Tibial nerve (tissue), 4 donors: ENCODE measurements at places on chromosomes 5 and 9. TPM values are rescaled to one million over a fixed set of nuclear protein-coding genes. Genes with fewer than 3 reads are reported as not detected.

DNA sequence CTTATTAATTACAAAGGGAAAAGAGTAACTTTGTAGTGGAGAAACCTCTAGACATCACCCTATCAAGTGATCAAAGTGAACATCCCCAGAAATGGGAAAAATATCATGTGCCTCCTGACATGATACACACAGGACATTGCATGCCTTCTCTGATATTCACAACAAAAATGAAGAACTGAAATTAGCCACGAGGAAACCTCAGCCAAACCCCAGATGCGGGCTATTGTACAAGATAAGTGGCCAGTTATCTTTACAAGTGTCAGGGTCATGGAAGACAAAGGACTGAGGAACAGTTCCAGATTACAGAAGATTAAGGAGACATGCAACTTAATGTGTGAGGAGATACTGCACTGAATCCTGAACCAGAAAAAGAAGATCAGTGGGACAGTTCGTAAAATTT is 23.8 kb upstream of the NPM1 start:
- H3K27me3 ChIP-seq = no peaks in the 10 kb centered on the region
- no peaks in the 10 kb centered on the region for H3K36me3 ChIP-seq
- no peaks in the 10 kb centered on the region for H3K4me1 ChIP-seq
- DNase-seq = no peak

DNA sequence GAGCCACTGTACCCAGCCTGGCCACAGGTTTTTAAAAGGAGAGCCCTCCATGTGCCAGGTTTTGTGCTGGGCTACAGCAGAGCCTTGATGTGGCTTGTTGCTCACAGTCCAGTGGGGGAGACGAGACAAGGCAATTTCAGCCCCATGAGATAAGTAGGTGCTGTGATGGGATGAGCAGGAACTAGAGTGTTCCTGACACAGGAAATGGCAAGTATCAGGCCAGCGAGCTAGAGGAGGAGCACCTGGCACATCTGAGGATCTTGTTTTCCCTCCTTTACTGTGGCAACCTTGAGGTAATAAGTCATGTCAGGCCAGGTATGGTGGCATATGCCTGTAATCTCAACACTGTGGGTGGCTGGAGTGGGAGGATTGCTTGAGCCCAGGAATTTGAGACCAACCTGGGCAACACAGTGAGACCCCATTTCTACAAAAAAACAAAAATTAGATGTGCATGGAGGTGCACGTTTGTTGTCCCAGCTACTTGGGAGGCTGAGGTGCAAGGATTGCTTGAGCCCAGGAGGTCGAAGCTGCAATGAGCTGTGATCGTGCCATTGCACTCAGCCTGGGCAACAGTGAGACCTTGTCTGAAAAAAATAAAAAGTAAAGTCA is 3.8 kb upstream of the ZDHHC12 start:
- H3K27me3 ChIP-seq = no peaks in the 10 kb centered on the region
- no peak for DNase-seq
- H3K4me3 ChIP-seq = no peak overlapping the region

DNA sequence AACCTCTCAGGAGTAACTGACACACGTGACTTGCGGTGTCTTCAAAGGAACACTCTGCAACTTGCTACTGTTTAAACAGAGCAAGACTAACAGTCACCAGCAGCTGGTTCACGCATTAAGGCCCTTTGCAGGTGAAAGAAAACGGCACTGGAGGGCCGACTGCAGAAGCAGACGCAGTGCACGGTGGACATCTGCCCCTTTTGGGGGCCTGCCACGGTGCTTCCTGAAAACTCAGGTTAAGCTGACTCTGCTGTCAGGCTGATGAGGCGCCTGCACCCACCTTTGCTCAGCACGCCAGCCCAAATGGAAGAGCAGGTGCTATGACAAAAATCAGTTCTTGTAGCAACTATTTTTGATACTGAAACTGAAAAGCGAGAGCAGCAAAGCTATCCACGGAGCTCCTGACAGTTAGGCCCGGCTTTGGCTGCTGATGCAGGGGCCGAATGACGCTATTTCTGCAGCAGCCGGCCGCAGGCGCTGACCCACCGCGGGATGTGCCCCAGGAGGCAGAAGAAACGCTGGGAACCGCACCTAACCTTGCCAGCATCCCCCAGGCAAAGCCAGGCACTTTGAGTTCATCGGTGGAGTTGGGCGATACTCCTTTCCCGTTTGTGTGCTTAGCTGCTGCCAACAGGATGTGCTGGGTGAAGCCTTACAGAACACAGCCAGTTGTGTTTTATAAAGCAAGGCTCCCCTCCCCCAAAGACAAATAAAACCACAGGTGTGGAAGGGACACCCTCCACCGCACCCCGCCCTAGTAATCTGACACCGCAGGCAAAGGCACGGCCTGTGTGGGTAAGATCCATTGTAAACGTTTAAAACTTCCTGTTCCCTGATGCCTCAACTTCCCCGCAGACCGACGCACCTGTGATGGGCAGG is 21.1 kb upstream of the TERT start:
- peaks cover 4% of the 10 kb centered on the region for H3K36me3 ChIP-seq
- no peak for DNase-seq
- H3K27me3 ChIP-seq = no peaks in the 10 kb centered on the region
- no peak overlapping the region for H3K27ac ChIP-seq
- H3K4me1 ChIP-seq = no peaks in the 10 kb centered on the region

DNA sequence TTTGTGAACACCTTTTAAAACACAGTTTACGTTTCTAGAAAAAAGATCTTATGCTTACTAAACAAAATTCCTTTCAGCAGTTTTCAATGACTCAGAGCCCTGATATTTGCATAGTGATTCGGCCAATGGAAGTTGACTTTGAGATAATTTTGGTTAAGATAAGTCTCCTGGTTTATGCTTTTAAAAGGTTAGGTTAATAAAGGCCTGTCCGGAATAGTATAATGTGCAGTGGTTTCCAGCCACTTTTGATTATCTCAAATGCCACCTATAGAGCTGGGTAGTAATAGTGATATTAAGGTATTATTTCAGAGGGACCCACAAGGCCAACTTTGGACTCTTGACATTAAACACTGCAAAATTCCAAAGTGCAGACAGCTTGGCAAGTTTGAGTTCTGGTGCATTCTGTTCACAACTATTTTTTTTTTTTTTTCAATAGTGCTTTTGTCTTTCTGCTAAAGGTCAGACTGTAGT is 86.1 kb downstream of the F2RL2 start:
- no peak overlapping the region for H3K27ac ChIP-seq
- no peaks in the 10 kb centered on the region for H3K27me3 ChIP-seq
- no peak overlapping the region for H3K4me3 ChIP-seq

INSL6 gene
- total RNA-seq = not detected

DNA sequence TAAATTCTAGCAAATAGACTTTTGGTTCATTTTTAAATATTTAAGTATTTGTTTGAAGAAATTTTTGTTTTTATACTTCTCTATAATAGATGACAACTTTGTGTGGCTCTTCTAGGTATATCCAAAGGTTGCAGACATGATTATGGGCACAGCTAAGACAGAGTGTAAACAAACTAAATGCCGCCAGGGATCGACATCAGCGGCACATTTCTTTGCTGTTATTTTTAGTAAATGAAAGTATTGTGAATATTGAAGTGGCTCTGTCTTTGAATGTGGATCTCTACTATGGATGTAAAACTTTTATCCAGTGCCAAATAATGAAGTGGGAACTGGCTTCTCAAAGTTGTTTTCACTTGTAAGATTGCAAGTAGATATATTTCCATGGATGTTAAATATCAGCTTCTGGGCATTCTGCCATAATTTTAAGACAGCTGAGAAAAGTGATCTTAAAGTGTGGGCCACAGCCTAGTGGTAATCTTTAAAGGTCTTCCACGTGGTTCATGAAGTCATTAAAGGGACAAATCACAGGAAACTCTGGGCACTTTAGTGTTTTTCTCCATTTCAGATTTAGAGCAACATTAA is 589.9 kb downstream of the ZNF608 start:
- no peak overlapping the region for H3K27ac ChIP-seq
- no peak for DNase-seq
- no peak overlapping the region for H3K4me3 ChIP-seq
- H3K36me3 ChIP-seq = no peaks in the 10 kb centered on the region

DNA sequence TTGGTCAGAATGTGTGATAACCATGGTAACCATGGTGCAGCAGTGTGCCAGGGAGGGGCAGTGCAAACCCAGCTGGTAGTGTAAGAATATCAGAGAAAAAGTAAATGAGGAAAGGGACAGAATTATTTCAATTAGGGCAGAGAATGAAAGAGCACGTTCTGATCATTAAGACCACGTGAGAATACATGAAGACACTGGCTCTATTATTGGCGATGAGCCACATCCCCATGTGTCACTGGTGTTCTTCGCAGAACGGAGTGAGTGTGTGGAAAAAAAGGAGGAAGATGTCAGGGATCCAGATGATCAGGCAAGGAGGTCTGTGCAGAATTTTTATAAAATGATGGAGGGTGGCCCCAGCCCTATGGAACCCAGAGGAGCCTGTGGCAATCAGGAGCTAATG is 315.5 kb downstream of the SEMA5A start:
- no peaks in the 10 kb centered on the region for H3K36me3 ChIP-seq
- H3K27ac ChIP-seq = peak overlapping the region; percentile 63
- H3K4me3 ChIP-seq = no peak overlapping the region
- no peak for DNase-seq
- no peaks in the 10 kb centered on the region for H3K27me3 ChIP-seq

DNA sequence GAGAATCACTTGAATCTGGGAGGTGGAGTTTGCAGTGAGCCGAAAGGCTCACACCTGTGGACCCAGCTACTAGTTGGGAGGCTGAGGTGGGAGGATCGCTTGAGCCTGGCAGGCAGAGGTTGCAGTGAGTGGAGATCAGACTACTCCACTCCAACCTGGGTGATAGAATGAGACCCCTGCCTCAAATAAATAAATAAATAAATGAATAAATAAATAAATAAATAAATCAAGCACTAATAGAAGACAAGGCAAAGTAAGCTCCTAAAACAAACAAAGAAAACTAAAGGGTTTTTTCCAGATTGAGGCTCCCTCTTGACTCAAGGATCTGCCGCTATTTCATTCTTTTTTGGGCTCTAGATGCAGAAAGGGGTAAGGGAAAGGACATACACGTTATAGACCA is 34.7 kb upstream of the CLINT1 start:
- H3K4me1 ChIP-seq = no peaks in the 10 kb centered on the region
- no peak overlapping the region for H3K4me3 ChIP-seq
- no peak for DNase-seq
